ENCODE measurements at places on chromosomes 5 and 9. TPM values are rescaled to one million over a fixed set of nuclear protein-coding genes. Genes with fewer than 3 reads are reported as not detected.

Gene PCDHB13
- total RNA-seq, result 0.59 TPM

Gene NAIP
- 2.2 TPM for total RNA-seq

Gene BAAT
- 0.07 TPM for total RNA-seq

Gene PAEP
- not detected for total RNA-seq

Gene NEUROG1
- total RNA-seq, result not detected

Gene IFNA14
- total RNA-seq, result not detected

Gene MSMP
- total RNA-seq, result 0.43 TPM

Gene TIMD4
- not detected for total RNA-seq

Gene PCDHGA1
- total RNA-seq, result 1.4 TPM

Gene C9
- total RNA-seq, result not detected

Gene SOHLH1
- not detected for total RNA-seq

Gene OMD
- total RNA-seq, result 1.2 TPM

Gene IL9
- not detected for total RNA-seq

Gene ECM2
- total RNA-seq, result 7.0 TPM

Gene CCDC192
- total RNA-seq, result not detected

Gene GRIA1
- 2.4 TPM for total RNA-seq

Gene GAPT
- not detected for total RNA-seq

Gene PKD2L2
- total RNA-seq, result not detected

Gene SPINK13
- not detected for total RNA-seq

Gene TLX3
- not detected for total RNA-seq

Gene PCDHA4
- total RNA-seq, result 0.59 TPM

Gene TIGD6
- total RNA-seq, result 8.9 TPM

Gene CCL27
- total RNA-seq, result 0.17 TPM

Gene ARSI
- 10.2 TPM for total RNA-seq

Gene SPATA31D4
- not detected for total RNA-seq

Gene RNF183
- total RNA-seq, result not detected

Gene GABRB2
- total RNA-seq, result not detected

Gene SLC34A1
- not detected for total RNA-seq

Gene TEX48
- total RNA-seq, result not detected

Gene UBE2QL1
- total RNA-seq, result 0.03 TPM

Gene OGN
- total RNA-seq, result 24.7 TPM

Gene SCAMP1
- 107 TPM for total RNA-seq

Gene SEMA6A
- total RNA-seq, result 0.23 TPM

Gene CCDC183
- 0.52 TPM for total RNA-seq

Gene TMEM232
- 0.79 TPM for total RNA-seq

Gene IRX2
- total RNA-seq, result 0.69 TPM

Gene MBLAC2
- 5.5 TPM for total RNA-seq

Gene ST8SIA4
- total RNA-seq, result 0.30 TPM

Gene UAP1L1
- 38.3 TPM for total RNA-seq

Gene LCN1
- total RNA-seq, result 0.20 TPM

Gene FBLL1
- 0.66 TPM for total RNA-seq
